CMK (cell line): ENCODE measurements at places on chromosomes 7 and 10.
A peak's percentile ranks its signal among the peaks of the same experiment; 100 is the strongest.

- peak; percentile 21 for DNase-seq
These were observed 141.9 kb downstream of the JMJD1C start for GRCh38 chr10:63323701-63324494.

GRCh38 chr10:59793919-59794318, 40.7 kb upstream of the MRLN start:
- DNase-seq: no peak

DNA sequence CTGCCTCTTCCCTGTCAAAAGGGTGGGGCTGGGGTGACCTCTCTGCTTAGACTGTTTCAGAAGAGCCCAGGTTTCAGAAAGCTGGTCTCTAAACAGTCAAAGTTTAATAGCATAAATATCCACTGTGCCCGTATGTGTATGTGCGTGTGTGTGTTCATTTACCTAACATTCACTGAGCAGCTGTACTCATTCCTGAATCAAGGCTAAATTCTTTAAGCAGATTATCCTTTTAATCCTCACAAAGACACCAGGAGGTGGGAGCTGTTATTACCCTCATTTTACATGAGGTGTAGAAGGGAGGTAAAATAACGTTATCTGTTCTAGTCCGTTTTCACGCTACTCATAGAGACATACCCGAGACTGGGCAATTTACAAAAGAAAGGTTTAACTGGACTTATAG, 72.2 kb downstream of the RSU1 start:
- no peak for DNase-seq

DNA sequence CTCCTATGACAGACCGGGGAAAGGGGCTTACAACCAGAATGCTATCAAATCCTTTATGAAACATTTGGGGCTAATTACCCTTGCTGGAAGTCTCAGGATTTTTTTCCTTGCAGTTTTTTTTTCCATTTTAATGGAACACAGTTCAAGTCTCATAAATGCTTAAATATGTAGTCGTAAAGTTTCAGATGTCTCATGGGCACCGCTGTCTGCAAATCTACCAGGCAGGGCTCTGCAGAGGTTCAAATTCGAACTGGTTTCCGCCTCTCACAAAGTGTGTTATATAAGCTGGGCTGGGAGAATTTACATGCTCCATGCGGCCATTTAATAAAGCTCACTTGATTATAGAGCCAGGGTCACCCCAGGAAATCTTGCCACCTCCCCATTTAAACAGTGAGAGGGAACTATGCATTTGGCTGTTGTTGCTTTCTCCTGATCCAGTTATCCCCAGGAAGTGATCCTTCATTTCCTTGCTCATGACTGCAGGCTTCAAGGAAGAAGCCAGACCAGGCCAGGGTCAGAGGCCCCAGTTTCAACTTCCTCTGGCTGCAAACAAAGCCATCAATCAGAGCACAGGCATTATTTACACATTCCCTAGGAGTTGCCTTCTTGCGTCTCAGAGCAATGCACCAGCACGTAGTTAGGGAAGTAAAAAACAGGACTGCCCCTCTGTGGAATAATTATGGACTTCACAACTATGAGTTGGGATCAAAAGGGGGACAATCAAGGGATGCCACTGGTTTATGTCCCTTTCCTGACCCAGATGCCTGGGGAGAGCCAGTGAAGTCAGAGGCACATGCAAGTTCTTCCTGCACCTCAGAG, 358.8 kb downstream of the PRPF18 start:
- DNase-seq: no peak

- no peak for DNase-seq
These were observed 87.2 kb upstream of the RPA3 start for GRCh38 chr7:7805511-7806153.

DNA sequence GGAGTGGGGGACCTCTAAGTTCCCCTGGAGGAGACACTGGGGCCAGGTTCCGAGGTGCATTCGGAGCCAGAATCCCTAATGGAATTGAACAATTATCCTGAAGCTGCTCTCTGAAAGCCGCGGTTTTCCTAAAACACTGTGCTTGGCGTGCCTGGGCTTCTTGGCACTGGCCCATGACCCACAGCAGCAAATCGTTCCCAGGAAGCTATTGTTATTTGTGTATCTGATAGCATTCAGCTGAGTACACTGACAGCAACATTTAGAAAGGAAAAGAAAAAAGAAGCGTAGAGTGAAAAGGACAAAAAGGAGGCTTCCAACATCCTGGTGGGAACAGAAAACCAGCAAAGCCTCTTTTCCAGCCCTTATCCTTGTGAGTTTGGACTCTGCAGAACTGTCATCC, 339.8 kb downstream of the FRMD4A start:
- DNase-seq: no peak

GRCh38 chr10:128062331-128062880, 63.8 kb downstream of the MKI67 start:
- DNase-seq: peak; percentile 71

DNA sequence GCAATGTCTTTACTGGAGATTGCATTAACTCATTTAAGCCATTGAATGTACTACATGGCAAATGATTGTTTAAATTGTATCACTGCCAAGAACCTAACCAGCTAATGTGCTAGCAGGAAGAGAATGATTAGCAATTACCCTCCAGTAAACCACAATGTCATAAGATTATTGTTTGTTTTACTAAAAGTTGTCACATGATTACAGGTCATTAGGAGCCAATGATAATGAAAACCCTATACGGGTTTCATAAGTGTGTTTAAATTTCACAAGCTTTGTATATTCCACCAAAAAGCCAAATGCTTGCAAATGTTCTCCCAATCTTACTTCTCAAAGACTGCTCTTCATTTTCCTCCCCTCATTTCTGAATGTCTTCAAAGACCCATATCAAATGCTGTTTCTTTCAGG, 76.5 kb upstream of the PPP1R3C start:
- no peak for DNase-seq

DNA sequence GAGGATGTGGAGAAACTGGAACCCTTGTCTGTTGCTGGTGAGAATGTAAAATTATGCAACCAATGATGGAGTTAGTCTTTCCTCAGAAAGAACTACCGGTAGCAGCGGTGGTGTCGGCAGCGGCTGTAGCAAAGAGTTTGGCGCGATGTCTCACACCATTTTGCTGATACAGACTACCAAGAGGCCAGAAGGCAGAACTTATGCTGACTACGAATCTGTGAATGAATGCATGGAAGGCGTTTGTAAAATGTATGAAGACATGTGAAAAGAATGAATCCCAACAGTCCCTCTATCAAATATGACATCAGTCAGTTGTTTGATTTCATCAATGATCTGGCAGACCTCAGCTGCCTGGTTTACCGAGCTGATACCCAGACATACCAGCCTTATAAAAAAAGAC, 10.6 kb downstream of the CLEC2L start:
- no peak for DNase-seq

DNA sequence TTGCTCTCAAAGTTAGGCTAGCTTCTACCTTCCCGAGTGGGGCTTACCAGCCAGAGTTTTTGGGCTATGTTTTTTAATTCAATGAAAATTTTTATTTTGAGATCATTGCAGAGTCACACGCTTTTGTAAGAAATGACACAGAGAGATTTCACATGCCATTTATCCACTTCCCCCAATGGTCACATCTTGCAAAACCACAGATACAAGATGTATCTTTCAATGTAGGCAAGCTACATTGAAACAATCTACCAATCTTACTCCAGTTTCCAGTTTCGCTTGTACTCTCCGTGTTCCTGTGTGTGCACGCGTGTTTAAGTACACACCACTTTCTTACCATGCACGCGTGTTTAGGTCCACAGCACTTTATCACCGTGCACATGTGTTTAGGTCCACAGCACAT, 89.4 kb upstream of the LEP start:
- DNase-seq: no peak

DNA sequence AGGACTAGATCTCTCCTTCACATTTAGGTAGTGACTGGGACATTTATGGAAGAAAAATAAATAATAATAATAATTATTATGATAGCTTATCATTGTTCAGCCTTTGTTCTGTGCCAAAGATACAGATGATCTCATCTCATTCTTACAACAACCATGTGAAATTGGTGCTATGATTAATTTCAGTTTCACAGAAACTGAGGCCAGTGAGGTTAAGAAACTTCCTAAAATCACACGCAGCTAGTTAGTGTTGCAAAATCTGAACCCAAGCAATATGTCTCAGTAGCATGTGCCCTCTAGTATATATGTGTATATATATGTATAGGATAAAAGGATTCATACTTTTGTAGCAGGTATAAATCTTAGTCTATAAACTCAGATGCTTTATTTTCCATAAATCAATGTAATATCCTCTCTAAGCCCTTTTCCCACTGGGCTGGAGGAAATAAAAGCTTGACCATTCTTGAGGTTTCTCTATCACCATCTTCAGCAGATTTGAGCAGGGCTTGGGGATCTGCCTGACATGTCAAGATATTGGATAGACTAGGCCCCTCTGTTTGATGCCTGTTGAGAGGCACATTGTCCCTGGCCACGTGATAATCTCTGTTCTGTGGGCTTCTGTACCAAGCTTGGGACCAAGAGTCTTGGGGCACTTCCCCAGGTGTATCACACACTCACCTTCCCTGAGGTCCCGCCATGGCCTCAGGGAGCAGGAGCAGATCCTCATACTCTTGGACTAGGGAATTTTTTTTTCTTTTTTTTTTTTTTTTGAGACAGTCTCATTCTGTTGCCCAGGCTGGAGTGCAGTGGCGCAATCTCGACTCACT, 172.6 kb upstream of the NRP1 start:
- DNase-seq: no peak

GRCh38 chr7:73769481-73770001, 529 bp downstream of the CLDN3 start:
- no peak for DNase-seq

- DNase-seq: no peak
These were observed 163.0 kb downstream of the SUGCT start for GRCh38 chr7:40297741-40298311.

GRCh38 chr7:157613575-157614322, 276.9 kb downstream of the DNAJB6 start:
- DNase-seq: no peak

DNA sequence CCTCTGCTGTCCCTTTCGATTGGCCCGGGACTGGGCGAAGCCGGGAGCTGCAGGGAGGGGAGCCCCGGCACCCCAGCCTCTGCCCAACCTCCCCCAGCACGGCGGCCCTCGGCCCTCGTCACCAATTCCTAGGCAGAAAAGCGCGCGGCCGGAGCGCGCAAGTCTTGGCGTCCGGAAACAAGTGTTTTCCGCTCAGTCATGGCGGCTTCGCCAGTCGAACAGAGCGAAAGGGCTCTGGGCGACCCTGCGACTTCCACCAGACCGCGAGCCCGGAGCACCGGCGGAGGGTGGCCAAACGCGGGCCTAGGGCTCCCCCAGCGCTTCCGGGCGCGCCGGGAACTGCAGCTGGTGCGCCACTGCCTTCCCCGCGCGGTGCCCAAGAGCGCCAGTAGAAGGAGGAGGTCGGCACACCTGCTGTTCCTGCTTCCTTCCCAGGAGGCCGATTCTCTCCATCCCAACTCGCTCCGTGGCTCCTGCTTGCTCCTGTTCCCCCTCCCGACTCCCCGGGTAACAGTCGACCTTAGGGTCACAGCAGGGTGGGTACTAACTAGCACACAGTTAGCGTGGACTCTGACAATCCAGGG, 729.9 kb downstream of the ZWINT start:
- DNase-seq: no peak

- no peak for DNase-seq
These were observed 43.1 kb downstream of the CREB3L2 start for GRCh38 chr7:137958470-137959431.

DNA sequence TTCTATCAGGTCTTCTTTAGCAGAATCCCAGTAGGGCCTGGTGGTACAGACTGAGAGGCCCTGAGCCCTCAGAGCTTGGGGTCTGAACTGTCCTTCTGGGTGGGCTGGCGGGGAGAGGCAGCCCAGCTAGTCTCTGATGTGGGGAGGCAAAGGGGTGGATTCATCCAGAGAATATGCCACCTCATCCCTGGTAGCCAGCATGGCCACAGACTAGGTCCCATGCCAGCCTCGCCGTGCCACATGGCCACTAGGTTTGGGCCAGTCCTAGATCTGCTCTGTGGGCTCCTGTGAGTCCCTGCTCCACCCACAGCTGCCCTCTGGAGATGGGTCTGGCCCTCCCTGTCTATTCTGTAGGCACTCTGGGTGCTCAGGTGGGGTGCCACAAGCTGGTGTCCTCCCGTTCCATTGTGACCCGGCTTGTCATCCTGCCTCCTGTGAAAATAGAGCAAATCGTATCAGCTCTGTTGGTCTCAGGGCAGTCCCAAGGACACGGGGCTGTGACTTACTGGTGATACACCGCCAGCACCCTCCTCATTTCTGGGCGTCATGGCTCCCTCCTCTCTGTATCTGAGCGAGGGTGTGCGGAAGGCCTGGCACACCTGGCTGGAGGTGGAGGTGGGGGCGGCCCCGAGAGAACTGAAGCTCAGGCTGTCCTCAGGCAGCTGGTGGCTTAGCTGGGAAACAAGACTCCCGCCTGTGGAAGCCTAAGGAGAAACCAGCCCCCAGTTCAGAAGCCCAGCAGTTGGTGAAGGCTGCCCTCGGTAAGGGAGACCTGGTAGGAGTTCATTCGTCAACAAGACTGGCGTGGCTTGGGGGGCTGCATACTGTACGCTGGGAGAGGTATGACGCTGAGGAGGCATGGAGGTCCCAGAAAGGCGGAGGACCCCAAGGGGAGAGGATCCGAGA, 33.3 kb downstream of the UNC5B start:
- no peak for DNase-seq

- DNase-seq: no peak
These were observed 444.1 kb upstream of the LRRN3 start for GRCh38 chr7:110646804-110647203.

DNA sequence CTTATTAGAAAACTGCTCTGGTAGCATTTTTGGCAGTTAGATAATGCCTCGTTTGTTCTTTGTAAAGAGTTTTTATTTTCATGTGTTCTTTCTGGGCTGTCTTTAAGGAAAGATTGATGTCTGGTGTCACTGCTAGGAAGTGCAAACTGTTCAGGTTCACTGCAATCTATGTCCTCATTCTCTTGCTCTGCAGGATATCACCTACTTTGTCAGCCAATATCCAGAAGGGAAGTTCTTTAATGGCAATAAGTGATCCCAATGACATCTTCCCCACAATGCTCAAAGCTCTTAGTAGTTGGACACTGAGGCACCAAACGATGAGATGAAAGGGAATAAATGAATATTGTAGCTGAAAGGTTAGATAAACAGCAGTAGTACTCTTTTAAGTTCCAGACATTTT, 115.1 kb downstream of the AGMO start:
- no peak for DNase-seq

DNA sequence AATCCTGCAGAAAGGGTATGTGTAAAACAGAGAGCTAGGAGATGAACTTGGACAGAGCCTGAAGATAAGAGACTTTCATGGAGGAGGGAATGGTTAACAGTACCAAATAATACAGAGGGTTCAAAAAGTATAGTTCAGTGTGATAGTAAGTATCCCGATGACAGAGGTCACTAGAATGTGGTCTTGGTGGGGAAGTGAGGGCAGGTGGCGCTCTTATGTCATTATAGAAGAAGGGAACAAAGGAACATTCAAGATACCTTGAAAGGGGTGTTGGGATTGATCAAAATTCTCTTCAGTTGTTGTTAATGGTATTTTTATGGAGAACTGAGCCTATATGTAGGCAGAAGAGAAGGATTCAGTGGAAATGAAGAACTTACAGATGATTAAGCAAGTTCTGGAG, 312.5 kb downstream of the SUGCT start:
- DNase-seq: no peak
